ENCODE measurements at places on chromosomes 4 and X.

DNA sequence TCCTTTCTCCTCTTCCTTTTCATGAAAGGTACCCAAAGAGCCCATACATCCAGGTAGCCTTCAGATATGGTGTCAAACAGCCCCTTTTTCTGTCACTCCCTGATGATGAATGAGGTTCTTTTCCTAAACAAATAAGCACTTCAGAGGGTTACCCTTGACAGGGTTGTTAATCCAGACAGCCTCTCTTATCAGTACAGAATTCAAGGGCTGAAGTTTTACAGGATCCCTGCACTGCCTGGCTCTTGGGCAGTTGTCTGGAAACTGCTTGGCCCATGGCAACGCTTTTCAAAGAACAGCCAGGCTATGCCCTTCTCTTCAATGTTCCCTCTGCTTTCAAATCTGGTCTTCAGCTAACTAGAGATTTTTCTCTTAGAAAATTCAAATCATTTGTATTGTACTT is 352.6 kb upstream of the FAM241A start:
- no peak for DNase-seq

DNA sequence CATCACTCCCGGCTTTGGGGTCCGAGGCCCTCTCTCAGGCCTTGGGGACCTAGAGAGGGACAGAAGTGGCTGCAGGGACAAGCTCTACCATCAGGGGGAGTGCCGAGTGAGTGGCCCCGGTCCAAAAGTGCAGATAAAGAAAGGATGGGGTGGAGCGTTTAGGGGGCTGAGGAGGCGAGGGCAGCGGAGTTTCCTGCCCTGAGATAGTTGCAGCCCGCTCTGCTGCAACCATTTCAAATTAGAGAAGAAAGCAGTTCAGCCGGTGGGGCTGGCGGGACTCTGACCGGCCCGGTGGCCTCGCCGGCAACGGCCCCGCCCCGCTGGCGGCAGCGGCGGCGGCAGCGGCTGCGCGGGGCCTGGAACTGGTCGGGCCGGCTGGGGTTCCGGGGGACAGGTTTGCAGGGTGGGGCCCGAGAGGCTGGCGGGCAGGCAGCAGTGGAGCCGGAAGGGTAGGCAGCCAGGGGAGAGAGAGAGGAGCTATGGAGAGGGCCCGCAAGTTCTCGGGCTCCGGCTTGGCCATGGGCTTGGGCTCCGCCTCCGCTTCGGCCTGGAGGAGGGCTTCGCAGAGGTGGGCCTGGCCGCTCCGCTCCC is 7.6 kb downstream of the DLG3 start:
- DNase-seq: no peak

DNA sequence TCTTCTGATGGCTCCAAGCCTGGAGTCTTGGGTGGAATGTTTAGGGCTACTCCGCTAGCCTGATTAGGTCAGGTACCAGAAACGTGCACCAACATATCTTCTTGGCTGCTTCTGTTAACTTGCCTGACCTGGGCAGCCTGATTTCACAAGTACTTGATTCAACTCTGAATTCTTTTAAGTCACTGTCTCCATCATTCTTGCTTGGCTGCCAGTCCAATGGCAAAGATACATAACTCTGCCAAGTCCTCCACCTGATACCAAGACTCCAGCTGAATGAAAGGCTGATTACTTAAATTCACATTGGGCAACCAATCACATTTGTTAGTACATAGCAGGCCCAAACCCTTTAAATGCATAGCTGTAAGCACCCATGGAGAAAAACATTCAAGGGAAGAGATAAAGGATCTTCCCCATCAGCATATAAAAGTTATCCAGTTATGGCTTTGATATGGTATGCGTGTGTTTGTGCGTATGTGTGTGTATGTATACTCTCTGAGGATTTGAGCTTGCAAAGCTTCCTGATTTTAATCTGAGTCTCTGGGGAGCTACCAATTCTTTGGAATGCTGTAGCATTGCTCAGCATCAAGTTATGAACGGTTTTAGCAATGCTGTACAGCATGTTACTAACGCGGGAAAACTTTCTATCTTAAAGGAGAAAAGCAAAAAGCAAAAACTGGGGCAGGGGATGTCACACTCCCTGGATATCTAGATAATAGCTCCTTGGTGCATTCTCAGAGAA is 917.2 kb downstream of the DMD start:
- DNase-seq: no peak

- DNase-seq: no peak
These were observed 424.0 kb upstream of the NDST4 start for GRCh38 chr4:115537387-115537786.

- no peak for DNase-seq
These were observed 884 bp downstream of the CCDC120 start for GRCh38 chrX:49059681-49060085.

GRCh38 chr4:168124008-168124641 is 31.8 kb downstream of the ANXA10 start:
- DNase-seq: no peak

- no peak for DNase-seq
These were observed 119.2 kb upstream of the TTC29 start for GRCh38 chr4:147064856-147065255.

GRCh38 chr4:56234098-56234497 is 153.2 kb downstream of the AASDH start:
- DNase-seq: no peak

- no peak for DNase-seq
These were observed 2.7 kb downstream of the SLC34A2 start for GRCh38 chr4:25658357-25658771.

- no peak for DNase-seq
These were observed 65.8 kb downstream of the RASGEF1B start for GRCh38 chr4:81405900-81406401.

GRCh38 chr4:5448221-5448620 is 260.1 kb downstream of the EVC2 start:
- DNase-seq: no peak

- no peak for DNase-seq
These were observed 90.4 kb downstream of the GPAT3 start for GRCh38 chr4:83626245-83626836.

DNA sequence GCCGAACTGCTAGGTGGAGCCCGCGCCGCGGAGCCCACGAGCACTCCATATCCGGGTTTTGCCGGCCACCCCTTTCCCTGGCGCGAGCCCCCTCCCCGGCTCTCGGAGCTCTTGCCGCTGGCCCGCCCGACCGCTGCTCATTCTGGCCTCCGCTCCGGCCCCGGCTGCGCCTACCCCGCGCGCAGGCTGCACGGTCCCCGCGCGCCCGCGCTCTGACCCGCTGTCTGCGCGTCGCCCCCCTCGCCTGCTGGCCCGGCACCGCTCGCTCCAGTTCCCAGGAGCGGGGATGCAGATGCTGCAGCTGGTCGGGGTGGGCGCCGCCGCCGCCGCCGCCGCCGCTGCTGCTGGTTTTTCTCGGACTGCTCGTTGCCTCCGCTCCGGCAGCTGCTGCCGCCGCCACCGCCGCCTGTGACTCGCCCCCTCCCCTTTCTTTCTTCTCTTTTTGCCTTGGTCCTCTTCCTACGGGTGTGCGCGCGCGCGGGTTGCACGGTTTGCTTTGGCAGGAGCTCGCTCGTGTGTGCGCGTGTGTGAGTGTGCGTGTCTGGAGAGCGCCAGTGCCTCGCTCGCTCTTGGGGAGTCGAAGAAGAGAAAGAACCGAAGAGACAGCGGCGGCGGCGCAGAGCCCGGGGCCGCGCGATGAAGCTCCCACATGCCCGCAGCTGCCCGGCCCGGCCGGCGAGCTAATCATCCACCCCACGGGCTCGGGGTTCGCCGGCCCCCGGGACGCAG is at the start of gene ADGRL3:
ADGRL3 (plus strand) TSS at position 140 of the 729 bp plus-strand sequence.
- DNase-seq: no peak

DNA sequence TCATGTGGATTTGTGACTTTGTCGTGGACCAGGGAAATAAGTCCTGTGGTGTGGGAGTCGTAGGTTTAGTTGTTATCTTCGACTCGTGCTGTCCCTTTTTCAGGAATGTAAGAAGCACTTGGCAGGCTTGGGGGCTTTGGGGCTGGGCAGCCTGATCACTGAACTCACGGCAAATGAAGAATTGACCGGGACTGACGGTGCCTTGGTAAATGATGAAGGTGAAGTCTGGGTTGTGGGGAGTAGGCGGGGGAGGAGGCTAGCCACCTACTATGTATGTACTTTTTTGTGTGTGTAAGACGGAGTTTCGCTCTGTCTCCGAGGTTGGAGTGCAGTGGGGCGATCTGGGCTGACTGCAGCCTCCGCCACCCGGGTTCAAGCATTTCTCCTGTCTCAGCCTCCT is 1.2 kb downstream of the TAF1 start:
- peak; percentile 2 for DNase-seq

DNA sequence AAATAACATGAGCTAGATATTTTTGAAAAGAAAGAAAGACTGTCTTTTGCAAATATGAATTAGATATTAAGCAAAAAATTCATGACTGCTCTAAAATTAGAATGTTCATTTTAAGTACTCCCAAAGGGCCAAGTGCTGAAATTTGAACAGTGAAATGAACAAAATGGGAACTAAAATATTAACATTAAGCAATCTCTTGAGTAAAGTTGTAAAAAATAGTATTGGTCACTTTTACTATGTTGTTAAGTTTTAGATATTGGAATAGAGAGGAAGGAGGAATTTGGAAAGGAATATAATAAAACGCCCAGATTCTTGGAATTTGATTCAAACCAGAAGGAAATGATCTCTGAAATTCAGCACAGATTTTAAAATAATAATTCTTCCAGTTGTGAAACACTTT is 125.9 kb upstream of the ANK2 start:
- DNase-seq: no peak

GRCh38 chr4:1611501-1611870 is 72.6 kb downstream of the FAM53A start:
- no peak for DNase-seq

GRCh38 chr4:152680988-152681603 is 1.3 kb upstream of the TMEM154 start:
- no peak for DNase-seq

- no peak for DNase-seq
These were observed 12.2 kb downstream of the FAM149A start for GRCh38 chr4:186116697-186117096.

DNA sequence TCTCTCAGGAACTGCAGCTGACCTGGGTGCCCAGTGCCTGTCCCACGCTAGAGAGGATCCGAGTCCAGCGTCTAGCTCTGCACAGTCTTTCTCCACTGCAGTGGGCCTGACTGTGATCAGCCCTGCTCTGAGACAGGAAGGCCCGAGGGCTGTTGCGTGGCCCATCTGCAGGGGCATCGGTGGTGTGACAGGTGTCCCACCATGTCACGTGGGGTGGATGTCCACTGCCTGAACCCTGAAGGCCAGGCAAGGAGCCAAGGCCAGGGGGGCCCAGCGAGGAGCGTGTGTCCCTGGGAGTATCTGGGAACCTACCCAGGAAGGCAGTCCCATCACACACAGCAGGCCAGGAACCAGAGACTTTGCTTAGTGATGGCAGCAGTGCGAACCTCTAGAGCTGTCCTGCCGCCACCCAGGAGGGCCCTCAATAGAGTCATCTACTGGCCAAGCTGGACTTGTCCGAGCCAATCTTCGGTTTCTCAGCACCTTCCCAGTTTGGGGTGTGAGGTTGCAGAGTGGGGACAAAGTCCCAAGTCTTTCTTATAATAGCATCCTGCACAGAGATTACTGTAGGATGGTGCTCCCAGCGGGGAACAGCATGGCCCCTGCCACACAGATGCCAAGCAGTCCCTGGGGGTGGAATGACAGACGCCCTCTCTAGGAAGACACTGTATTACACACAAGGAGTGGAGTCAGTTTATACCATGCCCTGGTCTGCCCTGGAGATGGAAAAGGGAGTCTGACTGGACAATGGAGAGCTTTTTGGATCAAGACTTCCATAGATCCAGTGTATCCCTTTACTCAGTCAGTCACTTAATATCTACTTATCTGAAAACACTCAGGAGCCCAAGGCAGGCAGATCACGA is 38.3 kb downstream of the DCTD start:
- DNase-seq: no peak

DNA sequence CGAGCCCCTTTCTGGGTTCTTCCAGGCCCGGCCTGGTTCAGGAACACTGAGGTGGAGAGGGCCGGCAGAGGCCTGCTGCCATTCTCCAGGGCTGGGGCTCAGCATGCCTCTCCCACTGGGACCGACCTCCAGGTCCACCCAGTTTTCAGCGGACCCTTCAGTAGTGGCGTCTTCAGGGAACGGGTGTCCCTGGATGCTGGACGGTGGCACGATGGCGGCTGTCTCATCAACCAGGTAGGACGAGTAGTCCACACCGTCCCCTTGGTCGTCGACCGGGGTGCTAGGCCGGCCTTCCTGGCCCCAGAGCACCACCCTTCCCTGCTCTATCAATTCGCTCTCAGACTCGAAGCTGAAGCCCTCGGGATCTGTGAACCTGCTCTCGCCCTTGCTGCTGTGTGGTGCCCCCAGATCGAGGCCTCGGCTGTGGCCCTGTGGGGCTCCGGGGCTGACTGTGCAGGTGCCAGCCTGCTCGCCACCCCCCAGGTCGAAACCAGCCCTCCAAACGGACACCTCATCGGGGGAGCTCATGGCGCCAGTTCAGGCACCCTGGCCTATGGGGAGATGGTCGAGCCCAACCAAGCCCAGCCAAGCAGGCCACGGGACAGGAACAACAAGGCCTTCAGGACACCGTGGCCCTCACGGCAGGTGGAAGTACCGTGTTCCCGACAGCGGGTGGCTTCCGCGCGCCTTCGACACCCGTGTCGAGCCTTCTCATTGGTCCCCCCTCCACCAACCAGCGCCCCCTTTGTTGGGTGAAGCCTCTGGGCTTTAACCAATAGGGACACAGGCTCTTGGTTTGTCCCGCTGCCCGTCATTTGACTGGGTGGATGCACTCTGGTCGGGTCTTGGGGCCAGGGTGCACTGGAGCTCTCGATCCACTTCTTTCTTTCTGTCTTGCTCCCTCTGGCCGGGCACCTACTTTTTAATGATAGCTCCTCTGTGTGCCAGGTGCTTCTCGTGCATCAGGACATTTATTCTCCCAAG is 814 bp upstream of the LOC101059915 start:
- no peak for DNase-seq

- DNase-seq: no peak
These were observed 150.9 kb downstream of the BCOR start for GRCh38 chrX:39946822-39947221.

Data from stimulated activated CD4-positive, alpha-beta T cell treated with anti-CD3 and anti-CD28 coated beads, TNF-alpha, amount 100 ng/mL, for 4 hours (primary cell).